ENCODE measurements at places on chromosomes 1 and 21. TPM values are rescaled to one million over a fixed set of nuclear protein-coding genes. Genes with fewer than 3 reads are reported as not detected.
A peak's percentile ranks its signal among the peaks of the same experiment; 100 is the strongest.

- no peak overlapping the region for H3K4me3 ChIP-seq
- H3K36me3 ChIP-seq: no peaks in the 10 kb centered on the region
- H3K4me1 ChIP-seq: no peaks in the 10 kb centered on the region
- no peak for DNase-seq
Measured at GRCh38 chr1:89767618-89768017, 53.2 kb upstream of the LRRC8D start.

DNA sequence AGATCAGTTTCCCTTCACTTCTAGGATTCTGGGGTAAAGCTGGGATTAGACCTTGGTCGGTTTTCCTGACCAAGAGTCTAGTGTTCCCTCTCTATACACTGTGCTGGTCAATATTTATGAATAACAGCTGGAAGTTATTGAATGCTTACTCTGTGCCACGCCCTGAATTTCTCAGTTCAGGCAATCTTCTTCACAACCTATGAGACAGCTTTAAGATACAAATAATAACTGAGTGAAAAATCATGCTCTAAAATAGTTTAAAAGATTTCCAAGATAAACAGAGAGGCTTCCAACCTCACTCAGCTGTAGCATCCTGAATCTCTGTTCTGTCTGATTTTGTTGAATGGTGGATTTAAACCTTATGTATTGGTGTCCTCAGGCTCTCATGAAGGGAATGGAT lies 72.2 kb downstream of the GNG12 start:
- no peak overlapping the region for H3K27ac ChIP-seq
- DNase-seq: no peak
- no peaks in the 10 kb centered on the region for H3K4me1 ChIP-seq

The NEXN gene
- total RNA-seq: 3.3 TPM

GRCh38 chr1:183734543-183735036 lies 70.3 kb upstream of the RGL1 start:
- H3K4me1 ChIP-seq: 0 out of 2 replicates have a peak, but pooled peaks cover 3% of the 10 kb centered on the region
- no peak overlapping the region for H3K27ac ChIP-seq
- no peaks in the 10 kb centered on the region for H3K27me3 ChIP-seq
- no peak overlapping the region for H3K4me3 ChIP-seq
- DNase-seq: no peak

The TIE1 gene
- total RNA-seq: 1.2 TPM

DNA sequence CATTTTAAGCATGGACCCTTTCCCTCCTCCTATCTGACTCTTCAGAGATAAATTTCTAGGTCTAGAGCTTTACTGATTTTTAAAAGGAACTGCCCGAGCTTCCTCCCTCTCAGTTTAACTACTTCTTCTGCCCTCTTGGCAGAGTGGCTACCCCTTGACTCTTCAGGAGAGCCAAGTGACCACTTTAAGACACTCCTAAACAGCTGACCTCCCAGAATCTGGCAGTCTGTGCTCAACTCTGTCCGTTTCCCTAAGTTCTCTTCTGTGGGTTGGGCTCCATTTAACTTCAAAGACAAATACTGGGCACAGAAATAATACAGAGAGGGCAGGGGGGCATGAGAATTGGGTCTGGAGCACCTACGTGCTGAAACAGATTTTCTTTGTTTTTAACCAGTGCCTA lies 196.3 kb upstream of the FOXD3 start:
- no peak for DNase-seq
- H3K36me3 ChIP-seq: no peaks in the 10 kb centered on the region
- no peaks in the 10 kb centered on the region for H3K4me1 ChIP-seq
- no peak overlapping the region for H3K27ac ChIP-seq
- no peaks in the 10 kb centered on the region for H3K27me3 ChIP-seq

DNA sequence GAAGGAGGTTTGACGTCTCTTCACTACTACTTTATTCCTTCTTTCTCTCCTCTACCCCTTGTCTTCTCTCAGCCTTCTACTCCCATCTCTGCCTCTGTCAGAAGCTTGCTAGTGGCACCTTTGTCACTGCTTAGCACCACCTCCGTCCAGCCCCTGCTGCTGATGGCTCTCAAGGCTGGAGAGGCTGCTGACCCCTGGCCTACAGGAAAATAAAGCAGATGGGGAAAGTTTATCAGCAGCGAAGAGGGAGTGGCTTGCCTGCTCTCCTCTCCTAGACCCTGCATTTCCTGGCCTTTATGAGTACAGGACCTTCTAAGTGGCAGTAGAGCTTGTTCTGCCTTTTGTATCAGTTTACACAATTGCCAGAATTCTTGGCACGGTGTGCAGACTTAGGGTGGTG lies 27.0 kb downstream of the PROX1 start:
- no peak for DNase-seq
- no peaks in the 10 kb centered on the region for H3K36me3 ChIP-seq

GRCh38 chr1:184520336-184520735 lies 133.5 kb downstream of the C1orf21 start:
- no peak overlapping the region for H3K27ac ChIP-seq
- no peaks in the 10 kb centered on the region for H3K27me3 ChIP-seq
- DNase-seq: no peak
- H3K4me1 ChIP-seq: no peaks in the 10 kb centered on the region
- H3K4me3 ChIP-seq: no peak overlapping the region

DNA sequence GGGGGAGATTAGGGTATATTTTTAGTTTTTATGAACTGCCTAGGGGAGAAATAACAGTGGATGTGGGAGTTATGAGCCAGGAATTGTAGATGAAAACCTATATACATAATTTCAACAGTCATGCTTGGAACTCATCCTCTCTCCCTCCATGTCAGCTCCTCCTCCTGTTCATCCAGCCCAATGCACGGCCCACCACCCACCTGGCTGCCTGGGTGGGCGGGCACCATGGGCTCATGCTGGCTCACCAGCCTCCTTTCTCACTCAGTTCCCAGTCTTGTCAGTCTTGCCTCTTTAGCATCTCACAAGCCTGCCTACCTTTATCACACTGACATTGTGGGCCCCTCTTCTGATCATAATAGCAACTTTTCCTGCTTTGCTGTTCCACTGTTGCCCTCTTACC lies 336.0 kb downstream of the DISC1 start:
- H3K27ac ChIP-seq: no peak overlapping the region
- H3K4me3 ChIP-seq: no peak overlapping the region
- peaks cover 2% of the 10 kb centered on the region for H3K4me1 ChIP-seq
- H3K27me3 ChIP-seq: no peaks in the 10 kb centered on the region

DNA sequence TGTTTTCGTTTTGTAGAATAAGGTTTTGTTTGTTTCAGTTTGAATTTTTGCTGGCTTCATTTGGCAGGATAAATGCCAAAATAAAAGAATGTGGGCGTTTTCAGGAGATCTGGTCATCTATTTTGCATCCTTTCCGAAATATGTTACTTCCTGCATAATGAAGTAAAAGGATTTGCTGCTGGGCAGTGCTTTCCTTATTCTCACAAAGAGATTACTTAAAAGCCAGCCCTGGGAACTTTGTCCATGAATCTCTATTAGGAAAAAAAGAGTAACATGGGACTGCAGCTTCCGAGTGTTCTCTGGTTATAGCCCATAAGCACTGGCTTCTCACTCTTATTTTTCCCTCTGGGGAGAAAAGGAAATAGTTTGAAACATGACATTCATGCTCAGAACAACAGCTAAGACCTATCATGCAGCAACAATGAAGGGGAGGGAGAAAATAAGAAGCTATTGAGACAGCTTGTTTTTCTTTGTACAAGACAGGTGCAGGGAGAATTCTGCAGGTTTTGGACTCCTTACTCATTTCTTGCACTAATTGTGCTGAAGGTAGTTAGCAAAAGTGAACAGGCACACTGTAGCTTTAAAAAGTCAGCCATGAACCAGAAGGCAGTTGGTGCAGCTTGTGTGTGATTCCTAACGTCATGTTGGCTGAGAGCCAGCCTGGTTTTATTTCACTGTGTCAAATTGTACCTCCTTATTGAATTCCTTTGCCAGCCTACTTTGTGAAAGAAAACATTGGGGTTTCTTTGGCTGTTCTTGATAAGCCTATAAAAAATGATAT lies at the start of gene SAMD13:
TSS of gene SAMD13 (plus strand) at position 705 of the 781 bp plus-strand sequence. CDS start 1,527 bp downstream, outside the sequence.
- peaks cover 10% of the 10 kb centered on the region for H3K4me1 ChIP-seq
- H3K27ac ChIP-seq: peak within 1 kb of the TSS; percentile 53
- DNase-seq: no peak
- peak within 1 kb of the TSS; percentile 73 for H3K4me3 ChIP-seq
- H3K36me3 ChIP-seq: no peaks in the 10 kb centered on the region

The STUM gene
- 0.11 TPM for total RNA-seq

GRCh38 chr1:208047476-208047934 lies 136.6 kb upstream of the CD34 start:
- no peak overlapping the region for H3K4me3 ChIP-seq
- H3K27ac ChIP-seq: no peak overlapping the region
- no peaks in the 10 kb centered on the region for H3K4me1 ChIP-seq
- H3K27me3 ChIP-seq: no peaks in the 10 kb centered on the region

The PTPN22 gene
- not detected for total RNA-seq

- no peak overlapping the region for H3K27ac ChIP-seq
- no peaks in the 10 kb centered on the region for H3K4me1 ChIP-seq
- no peak overlapping the region for H3K4me3 ChIP-seq
- no peaks in the 10 kb centered on the region for H3K36me3 ChIP-seq
Measured at GRCh38 chr1:55315552-55315951, 100.4 kb upstream of the USP24 start.

DNA sequence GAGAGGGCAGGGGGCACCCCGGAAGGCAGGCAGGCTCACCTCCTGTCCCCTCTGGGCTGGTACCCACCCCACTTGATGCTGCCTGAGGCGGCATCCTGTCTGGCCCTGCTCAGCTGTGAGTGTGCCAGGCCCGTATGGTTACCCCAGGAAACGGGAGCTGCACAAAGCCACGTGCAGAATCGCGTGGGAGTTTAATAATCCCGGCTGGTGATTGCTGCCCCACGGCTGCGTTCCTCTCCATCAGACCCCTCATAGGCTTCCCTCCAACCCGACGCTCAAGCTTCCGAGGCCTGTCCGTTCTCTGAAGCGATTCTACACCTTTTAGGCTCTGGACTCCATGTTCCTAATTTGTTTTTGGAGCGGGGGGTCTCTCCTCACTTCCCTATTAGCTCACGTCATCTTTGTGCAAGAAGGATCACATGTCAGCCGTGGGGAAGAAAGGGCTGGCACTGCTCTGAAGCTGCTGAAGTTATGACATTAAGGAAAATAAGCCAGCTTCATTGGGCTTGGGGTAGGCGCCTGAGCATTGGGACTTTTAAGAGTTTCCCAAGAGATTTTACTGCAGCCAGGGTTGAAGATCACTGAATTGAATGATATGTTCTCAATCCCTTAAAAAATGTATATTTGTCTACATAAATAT lies 1.1 kb upstream of the B3GALT5 start:
- no peak for DNase-seq

GRCh38 chr1:6108937-6109614 lies 63.4 kb downstream of the KCNAB2 start:
- H3K27me3 ChIP-seq: no peaks in the 10 kb centered on the region
- DNase-seq: peak; percentile 72
- no peaks in the 10 kb centered on the region for H3K4me1 ChIP-seq
- no peak overlapping the region for H3K27ac ChIP-seq
- no peaks in the 10 kb centered on the region for H3K36me3 ChIP-seq
- no peak overlapping the region for H3K4me3 ChIP-seq

DNA sequence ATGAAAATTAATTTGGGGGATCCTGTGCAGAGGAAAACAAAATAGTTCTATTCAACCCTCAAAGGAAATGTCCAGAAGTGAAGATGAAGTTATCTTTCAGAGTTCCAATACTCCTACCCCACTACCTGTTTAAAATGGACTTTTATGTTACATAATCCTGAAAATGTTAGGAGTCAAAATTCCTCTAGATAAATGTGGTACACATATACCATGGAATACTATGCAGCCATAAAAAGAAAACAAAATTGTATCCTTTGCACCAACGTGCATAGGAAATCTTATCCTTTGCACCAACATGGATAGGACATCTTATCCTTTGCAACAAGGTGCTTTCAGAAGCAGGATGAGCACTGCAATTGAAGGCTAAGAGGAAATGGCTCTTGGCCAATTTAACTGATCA lies 245.2 kb downstream of the LTN1 start:
- H3K4me1 ChIP-seq: no peaks in the 10 kb centered on the region
- H3K4me3 ChIP-seq: no peak overlapping the region
- 0 out of 2 replicates have a peak, but pooled peaks cover 7% of the 10 kb centered on the region for H3K36me3 ChIP-seq

DNA sequence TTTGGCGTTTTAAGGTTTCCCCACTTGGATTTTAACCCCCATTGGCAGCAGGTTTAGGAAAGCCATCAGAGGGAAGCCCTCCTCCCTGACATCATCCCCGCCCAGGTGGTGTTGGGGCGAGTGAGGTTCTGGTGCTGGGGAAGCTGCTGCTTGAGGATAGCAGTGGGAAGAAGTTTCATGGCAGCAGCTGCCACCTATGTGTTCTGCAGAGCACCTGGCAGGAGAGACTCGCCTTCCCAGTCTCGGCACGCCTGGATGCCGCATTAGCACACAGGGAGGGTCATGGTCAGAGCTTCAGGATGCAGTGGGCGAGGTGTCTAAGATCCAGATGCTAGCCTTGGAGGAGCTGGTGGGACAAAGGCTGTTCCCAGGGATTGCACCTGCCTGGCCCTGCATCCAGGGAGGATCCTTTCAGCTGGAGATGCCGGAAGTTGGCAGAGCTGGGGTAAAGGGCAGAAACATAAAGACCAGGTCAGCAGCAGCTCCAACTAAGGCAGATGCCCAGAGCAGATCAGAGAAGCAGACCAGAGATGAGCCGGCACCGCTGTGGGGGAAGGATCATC lies 33.9 kb downstream of the ABCG1 start:
- DNase-seq: no peak
- no peaks in the 10 kb centered on the region for H3K27me3 ChIP-seq
- no peak overlapping the region for H3K27ac ChIP-seq
- no peaks in the 10 kb centered on the region for H3K4me1 ChIP-seq
- H3K4me3 ChIP-seq: no peak overlapping the region
- no peaks in the 10 kb centered on the region for H3K36me3 ChIP-seq

The LRRC53 gene
- total RNA-seq: not detected

DNA sequence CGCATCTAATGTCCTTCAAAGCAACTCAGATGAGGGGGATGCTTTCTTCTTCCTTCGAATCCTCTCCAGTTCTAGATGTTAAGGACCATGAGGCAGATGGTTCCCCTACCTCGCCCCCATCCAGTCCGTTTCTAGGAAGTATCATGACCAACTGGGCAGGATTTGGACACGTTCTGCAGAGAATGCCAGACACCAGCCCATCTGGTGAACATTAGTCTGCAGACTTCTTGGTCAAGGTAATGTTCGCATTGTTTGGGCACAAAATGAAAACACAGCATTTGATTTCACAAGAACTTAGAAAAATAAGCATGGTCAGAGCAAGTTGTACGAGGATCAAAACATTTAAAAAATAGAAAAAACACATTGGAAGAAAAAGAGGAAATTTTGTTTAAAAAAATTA lies 25.4 kb upstream of the ADARB1 start:
- no peak for DNase-seq
- no peaks in the 10 kb centered on the region for H3K27me3 ChIP-seq
- no peaks in the 10 kb centered on the region for H3K4me1 ChIP-seq
- no peak overlapping the region for H3K27ac ChIP-seq
- peaks cover 6% of the 10 kb centered on the region for H3K36me3 ChIP-seq

- H3K27me3 ChIP-seq: no peaks in the 10 kb centered on the region
- H3K27ac ChIP-seq: no peak overlapping the region
- H3K4me1 ChIP-seq: no peaks in the 10 kb centered on the region
Measured at GRCh38 chr1:7116001-7116400, 330.7 kb downstream of the CAMTA1 start.

The HUNK gene
- 5.7 TPM for total RNA-seq

Data from H9 (cell line).